ENCODE measurements at places on chromosomes 6 and 20. TPM values are rescaled to one million over a fixed set of nuclear protein-coding genes. Genes with fewer than 3 reads are reported as not detected.

HLA-DPA1 gene
- total RNA-seq: 102 TPM

FIG4 gene
- 9.0 TPM for total RNA-seq

MROH8 gene
- 0.81 TPM for total RNA-seq

DNA sequence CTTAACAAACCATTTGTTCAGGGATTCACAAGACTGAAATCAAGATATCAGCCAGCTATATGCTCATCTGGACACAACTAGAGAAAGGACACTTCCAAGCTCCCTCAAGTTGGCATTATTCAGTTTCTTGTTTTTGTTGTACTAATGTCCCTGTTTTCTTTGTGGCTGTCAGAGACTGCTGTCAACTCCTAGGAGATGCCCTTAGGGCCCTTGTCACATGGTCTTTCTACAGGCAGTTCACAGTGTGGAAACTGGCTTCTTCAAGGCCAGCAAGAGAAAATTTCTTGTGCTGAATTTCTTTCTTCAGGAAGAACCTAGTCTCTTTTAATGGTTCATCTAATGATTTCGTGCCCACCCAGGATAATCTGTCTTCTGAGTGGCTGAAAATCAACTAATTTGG, 677.2 kb upstream of the MAN1A1 start:
- no peak for DNase-seq
